ENCODE measurements at places on chromosomes 12 and 14. TPM values are rescaled to one million over a fixed set of nuclear protein-coding genes. Genes with fewer than 3 reads are reported as not detected.
A peak's percentile ranks its signal among the peaks of the same experiment; 100 is the strongest.

CIROP gene
- total RNA-seq: not detected

DCN gene
- total RNA-seq: 3.6 TPM

CPSF6 gene
- total RNA-seq: 88.4 TPM

- H3K4me1 ChIP-seq: no peaks in the 10 kb centered on the region
- H3K4me3 ChIP-seq: no peak overlapping the region
- H3K27ac ChIP-seq: no peak overlapping the region
- DNase-seq: no peak
- no peaks in the 10 kb centered on the region for H3K36me3 ChIP-seq
Observed at GRCh38 chr12:57610554-57611107, 604 bp upstream of the ARHGEF25 start.

DNA sequence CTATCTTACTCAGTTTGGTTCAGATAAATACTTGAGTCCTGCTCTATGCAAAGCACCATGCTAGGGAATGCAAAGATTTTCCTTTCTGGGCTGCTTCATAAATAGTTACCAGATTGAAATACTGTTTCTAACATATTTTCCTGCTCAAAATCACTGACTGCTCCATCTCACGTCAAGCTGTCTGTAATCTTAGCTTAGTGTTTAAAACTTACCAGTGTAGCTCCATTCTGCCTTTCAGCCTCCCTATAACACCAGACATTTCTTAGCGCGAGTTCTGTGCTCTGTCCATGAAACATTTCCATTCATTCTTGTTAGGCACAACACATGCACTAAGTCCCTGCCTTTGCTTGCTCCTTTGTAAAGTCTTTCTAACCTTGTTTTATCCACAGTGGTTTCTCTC lies 129.4 kb downstream of the NPAS3 start:
- no peak overlapping the region for H3K27ac ChIP-seq
- no peaks in the 10 kb centered on the region for H3K4me1 ChIP-seq
- no peak for DNase-seq
- no peak overlapping the region for H3K4me3 ChIP-seq

DNA sequence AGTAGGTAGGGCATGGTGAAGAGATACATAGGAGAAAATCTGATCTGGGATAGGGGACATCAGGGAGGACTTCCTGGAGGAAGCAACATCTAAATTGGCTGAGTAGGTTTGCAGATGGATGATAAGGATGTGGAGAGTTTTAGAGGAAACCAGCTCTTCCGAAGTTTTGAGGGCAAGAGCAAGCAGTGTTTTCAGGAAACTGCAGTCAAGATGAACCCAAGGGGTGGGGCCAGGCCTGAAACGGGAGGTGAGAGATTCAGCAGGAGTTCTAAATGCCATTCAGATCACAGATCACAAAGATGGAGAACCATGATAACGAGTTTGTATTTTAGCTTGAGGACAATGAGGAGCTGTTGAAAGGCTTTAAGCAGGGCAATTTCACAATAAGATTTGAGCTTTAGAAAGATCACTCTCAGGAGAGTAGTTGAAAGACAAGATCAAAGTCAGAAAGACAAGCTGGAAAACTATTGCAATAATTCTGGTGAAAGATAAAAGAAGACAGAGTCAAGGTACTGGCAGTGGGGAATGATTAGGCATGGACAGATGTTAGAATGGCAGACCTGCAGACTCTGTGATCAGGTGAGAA lies 70.1 kb upstream of the PLXNC1 start:
- no peaks in the 10 kb centered on the region for H3K27me3 ChIP-seq
- H3K27ac ChIP-seq: no peak overlapping the region
- H3K4me3 ChIP-seq: no peak overlapping the region

- peak overlapping the region; percentile 54 for H3K27ac ChIP-seq
- peak overlapping the region; percentile 70 for H3K4me3 ChIP-seq
- no peaks in the 10 kb centered on the region for H3K27me3 ChIP-seq
- H3K36me3 ChIP-seq: peaks cover 42% of the 10 kb centered on the region
- no peak for DNase-seq
Observed at GRCh38 chr12:50085615-50086072, 502 bp downstream of the SMARCD1 start.

DNA sequence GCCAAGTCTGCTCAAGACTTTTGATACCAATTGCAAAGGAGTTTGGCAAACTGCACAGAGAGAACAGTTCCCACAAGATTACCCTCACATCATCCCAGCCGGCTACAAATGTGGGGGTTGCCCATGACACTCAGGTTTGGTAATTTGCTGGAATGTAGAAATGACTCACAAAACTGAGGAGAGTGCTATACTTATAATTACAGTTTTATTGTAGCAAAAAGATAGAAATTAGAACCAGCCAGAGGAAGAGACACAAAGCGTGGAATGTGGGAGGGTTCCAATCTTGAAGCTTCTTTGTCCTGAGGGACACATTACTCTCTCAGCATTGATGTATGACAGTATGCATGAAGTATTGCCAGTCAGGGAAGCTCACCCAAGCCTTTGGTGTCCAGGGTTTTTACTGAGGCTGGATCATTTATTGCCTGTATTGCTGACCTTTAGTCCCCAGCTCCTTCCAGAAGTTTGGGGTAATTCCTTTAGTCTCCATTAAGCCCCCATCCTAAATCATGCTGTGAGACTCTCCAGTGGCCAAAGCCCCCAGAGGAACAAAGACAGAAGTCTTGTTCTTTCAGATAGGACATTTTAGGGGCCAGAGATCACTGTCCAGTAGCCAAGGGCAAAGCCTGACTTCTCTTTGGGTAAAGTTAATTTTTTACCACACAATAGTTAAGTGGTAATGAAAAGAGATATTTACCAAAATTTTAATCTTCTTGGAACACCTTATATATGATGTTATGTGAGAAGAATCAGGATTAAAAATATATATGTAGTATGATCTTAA lies 9.9 kb downstream of the TBK1 start:
- H3K36me3 ChIP-seq: peaks cover 34% of the 10 kb centered on the region
- H3K27me3 ChIP-seq: no peaks in the 10 kb centered on the region
- H3K4me1 ChIP-seq: no peaks in the 10 kb centered on the region
- H3K27ac ChIP-seq: no peak overlapping the region
- no peak for DNase-seq

DNA sequence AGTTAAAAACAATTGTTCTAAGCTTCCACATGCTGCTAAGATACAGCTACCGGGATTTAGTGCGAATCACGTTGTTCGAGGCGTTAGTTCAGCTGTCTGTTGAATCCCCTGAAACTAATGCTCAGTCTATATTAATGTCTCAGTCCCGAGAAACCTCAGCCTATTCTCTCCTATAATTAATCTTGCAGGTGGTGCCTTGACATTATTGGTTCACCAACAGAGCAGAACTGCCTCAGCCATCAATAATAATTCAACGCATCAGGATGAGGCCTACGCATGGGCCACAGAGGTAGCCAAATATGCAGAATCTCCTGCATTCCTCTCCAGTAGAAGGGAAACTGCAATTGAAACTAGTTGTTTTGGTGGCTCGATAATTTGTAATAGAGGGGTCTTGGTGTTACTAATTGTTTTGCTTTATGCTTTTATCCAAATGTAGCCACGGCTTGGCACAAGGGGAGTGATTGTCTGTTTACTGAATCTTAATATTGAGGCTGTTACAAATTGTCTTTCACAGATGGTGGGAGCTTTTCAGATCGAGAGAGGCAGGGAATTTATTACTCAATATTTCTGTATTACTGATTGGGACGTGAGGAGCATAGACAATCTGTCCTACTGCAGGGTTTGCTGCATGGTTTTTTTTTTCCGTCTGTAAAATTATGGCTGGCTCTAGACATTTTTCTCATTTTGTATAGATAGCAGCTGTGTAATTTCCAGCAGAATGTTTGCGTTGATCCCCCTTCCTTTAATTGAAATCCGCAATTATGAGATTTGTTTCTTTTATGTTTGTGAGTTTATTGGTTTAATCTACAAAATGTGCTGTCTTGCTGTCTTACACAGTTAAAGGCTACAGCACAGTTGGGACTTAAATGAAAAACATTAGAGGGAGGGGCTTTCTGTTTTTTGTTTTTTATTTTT lies 1036.5 kb upstream of the NOVA1 start:
- no peak overlapping the region for H3K27ac ChIP-seq
- H3K4me1 ChIP-seq: no peaks in the 10 kb centered on the region
- DNase-seq: no peak

GRCh38 chr12:32785557-32785956 lies 29.9 kb upstream of the YARS2 start:
- H3K36me3 ChIP-seq: no peaks in the 10 kb centered on the region
- H3K4me3 ChIP-seq: no peak overlapping the region
- no peak overlapping the region for H3K27ac ChIP-seq
- no peaks in the 10 kb centered on the region for H3K27me3 ChIP-seq
- H3K4me1 ChIP-seq: no peaks in the 10 kb centered on the region
- DNase-seq: no peak

DNA sequence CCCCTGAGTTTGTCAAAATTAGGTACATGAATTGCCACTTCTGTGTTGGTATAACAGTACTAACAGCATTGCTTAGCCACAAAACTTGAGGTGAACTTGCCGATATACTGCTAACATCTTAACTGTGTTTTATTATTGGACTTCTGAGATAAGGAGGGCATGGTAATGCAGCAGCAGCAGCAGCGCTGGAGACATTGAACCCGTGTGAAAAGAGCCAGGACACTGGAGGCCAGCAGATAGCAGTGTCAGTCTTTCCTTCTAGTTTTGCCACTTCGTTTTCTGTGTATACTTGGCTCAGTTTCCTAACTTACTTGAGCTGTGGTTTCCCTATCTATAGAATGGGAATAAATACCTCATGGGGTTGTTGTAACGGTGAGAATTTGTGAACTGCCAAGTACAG lies 82.7 kb downstream of the KTN1 start:
- peaks cover 30% of the 10 kb centered on the region for H3K36me3 ChIP-seq
- H3K27ac ChIP-seq: no peak overlapping the region
- no peaks in the 10 kb centered on the region for H3K4me1 ChIP-seq
- H3K4me3 ChIP-seq: no peak overlapping the region

DNA sequence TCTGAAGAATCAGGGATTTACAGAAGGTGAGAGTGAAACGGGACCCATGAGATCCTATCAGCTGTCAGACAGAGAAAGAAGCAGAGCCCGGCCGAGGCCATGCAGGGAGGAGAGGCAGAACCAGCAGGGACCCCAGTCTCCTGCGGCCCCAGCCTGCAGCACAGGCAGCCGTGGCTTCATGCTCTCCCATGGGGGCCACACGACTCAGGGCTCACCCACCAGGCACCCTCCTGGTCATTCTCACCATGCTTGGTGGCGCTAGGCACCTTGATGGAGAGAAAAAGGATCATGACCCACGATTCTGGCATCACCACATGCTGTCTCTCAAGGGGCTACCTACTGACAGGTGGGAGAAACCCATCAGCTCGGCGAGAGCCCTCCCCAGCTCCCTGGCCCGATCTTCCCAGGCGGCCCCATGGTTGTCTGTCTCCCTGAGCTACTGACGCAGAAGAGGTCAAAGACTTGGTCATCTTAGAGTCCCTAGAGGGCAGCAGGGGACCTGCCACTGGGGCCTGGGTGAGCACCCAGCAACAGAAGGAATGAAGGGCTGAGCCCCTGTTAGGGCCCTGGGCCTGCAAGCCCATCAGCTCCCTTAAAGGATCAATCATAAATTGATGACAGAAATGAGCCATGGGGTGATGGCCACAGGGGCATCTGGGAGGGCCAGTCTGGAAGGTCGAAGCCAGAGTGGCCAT lies 58.0 kb downstream of the ITPK1 start:
- H3K27me3 ChIP-seq: no peaks in the 10 kb centered on the region
- no peak overlapping the region for H3K4me3 ChIP-seq
- no peak overlapping the region for H3K27ac ChIP-seq
- no peak for DNase-seq
- no peaks in the 10 kb centered on the region for H3K4me1 ChIP-seq
- H3K36me3 ChIP-seq: no peaks in the 10 kb centered on the region

Measured in HCT116 (cell line).